Fibroblast of skin of scalp (primary cell): ENCODE measurements at places on chromosomes 7 and 10.

- peak; percentile 43 for DNase-seq
Measured at GRCh38 chr10:76133597-76134255, 702.3 kb downstream of the LRMDA start.

- peak; percentile 15 for DNase-seq
Measured at GRCh38 chr10:123878666-123879303, 12.8 kb downstream of the CPXM2 start.

- DNase-seq, result no peak
Measured at GRCh38 chr7:29806995-29807841, 910 bp downstream of the WIPF3 start.

DNA sequence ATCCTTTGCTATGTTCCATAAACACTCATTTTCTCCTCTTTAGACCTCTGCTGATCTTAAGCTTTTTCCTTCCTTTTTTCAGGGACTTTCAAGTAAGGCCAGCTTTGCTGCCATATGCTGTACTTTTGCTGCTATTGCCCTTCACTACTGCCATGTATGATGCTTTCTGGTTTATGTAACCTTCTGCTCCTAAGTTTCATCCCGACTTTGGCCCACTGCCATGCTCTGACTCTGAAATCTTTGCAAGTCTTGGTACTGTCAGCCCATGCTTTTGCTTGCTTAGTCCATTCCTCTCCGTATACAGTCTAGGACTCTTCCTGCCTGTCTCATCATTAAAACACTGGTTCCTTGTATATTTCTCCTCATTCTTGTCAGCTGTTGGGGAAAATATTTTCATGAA lies 152.4 kb downstream of the RNF133 start:
- DNase-seq, result peak; percentile 2

GRCh38 chr10:5198386-5198785 lies 1.7 kb downstream of the AKR1C4 start:
- DNase-seq, result no peak

DNA sequence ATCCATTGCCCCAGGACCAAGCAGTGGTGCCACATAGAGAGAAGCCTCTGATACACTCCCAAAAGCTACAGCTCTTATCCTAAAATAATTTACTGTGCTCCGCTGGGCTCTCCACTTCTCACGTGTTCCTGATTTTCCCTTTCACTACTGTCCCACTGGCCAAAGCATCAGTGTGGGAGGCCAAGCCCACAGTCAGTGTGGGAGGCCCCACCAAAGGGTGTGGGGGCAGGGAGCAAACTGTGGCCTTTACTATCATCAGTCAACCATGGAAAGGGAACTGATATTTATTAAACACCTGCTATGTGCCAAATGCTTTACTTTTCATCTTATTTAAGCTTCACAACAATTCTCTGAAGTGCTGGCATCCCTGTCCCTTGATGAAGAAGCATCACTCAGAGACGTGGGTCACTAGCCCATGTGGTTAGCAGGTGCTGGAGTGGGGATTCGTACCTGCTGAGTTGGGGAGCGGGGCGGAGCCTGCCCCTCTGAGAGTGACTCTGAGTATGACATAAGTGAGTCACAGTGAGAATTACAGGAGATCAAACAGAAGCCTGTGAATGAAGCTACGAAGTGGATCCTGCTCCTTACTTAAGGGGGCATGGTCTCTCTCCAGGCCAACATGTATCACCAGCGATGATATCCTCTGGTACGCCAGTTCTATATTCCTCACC lies 50.4 kb downstream of the PYROXD2 start:
- no peak for DNase-seq

DNA sequence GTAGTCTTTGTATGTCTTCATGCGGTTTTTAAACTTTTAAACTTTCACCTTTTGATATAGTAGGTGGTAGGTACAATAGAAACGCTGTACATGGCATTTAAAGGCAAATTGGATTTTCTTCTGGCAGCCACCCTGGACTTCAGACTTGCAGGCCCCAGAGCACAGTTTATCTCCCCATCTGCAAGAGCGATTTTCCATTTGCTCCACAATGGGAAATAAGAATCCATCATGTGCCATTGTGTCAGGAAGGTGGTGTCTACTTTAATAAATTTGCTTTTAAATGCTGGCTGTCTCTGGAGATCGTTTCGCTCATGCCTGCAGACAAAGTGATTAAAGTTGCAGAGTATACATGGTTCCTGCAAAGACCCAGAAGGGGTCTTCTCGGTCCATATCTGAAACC lies 38.9 kb downstream of the UNC5B start:
- DNase-seq, result no peak

- peak; percentile 46 for DNase-seq
Measured at GRCh38 chr7:73606801-73607691, 17.3 kb downstream of the MLXIPL start.

- no peak for DNase-seq
Measured at GRCh38 chr10:130570074-130570473, 433.9 kb downstream of the GLRX3 start.

DNA sequence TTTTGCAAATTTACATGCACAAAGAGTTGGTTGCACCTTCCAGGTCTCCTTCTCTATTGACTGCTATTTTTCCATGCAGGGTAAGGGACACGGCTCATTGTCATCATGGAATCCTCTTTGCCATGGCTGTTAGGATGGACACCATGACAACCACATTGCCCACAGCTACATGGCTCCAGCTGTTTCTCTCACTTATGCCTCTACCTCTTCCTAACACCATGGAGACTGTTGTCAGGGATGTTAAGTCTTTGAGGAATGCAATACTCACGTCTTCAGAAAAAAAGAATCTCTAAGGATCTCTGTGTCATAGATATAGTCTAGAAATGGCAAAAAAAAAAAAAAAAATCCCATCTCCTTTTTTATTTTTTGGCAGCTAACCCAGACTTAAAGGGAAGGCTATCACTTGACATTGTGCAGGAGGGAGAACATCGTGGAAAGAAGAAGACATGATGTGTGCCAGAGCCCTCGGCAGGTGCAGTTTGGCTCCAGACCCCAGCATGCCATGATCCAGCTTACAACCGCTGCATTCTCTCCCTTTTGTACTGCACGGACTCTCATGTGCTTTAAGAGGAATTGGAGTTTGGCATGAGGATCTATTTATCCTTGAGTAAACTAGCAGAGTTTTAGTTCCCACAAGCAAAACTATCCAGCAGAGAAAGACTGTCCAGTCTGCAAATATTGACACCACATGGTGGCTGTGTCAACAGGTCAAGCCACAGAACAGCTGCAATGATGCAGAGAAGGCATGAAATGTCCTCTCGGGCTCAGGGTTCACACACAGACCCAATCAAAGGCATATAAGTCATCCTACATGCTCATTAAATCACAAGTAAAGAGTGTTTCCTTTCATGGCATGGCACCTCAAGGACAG lies 70.8 kb downstream of the FRMD4A start:
- DNase-seq, result peak; percentile 18

GRCh38 chr10:23405540-23405939 lies 33.3 kb upstream of the OTUD1 start:
- no peak for DNase-seq

DNA sequence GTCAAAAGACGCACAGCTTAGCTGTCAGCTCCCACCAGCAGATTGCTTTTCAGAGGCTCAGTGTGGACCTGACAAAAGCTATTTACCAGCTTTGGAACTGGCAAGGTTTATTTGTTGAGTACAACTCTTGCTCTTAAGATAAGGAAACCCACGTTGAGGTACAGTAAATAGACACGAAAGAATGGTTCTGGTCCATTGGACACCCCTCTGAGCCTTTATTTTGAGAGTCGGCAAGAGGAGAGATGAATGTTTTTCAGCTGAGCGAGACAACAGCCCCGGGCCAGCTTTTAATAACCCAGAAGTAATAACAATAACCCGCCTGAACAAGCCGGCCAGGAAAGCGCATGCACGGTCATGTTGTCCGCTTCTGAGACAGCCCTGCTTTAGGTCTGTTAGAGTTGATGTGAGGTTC lies 49.0 kb downstream of the WNT2 start:
- DNase-seq, result no peak

DNA sequence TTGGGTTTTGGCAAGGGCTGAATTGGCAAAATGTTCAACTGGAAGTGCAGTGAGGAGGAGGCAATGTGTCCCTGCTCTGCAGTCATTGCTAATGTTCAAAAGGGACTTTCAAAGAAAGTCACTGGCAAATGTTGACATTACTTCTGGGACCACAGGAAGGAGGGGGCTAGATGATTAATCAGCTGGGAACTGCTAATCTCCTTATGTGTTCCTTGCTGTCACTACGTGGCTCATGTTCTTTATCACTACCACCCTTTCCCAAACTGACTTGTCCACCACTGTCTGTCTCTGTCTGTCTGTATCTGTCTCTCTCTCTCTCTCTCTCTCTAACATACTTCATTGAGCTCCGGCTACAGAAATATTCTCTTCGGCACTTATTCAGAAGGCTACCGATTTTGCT lies 86.9 kb upstream of the MTPN start:
- no peak for DNase-seq

GRCh38 chr7:5429253-5429856 lies 5.7 kb upstream of the TNRC18 start:
- peak; percentile 63 for DNase-seq

GRCh38 chr7:106216517-106216922 lies 68.3 kb downstream of the NAMPT start:
- DNase-seq, result peak; percentile 90
